ENCODE measurements at places on chromosomes 6 and 20.

- DNase-seq, result no peak
Measured at GRCh38 chr6:70395301-70395672, 18.0 kb upstream of the FAM135A start.

GRCh38 chr20:48544402-48545339 lies 283.1 kb downstream of the PREX1 start:
- no peak for DNase-seq

DNA sequence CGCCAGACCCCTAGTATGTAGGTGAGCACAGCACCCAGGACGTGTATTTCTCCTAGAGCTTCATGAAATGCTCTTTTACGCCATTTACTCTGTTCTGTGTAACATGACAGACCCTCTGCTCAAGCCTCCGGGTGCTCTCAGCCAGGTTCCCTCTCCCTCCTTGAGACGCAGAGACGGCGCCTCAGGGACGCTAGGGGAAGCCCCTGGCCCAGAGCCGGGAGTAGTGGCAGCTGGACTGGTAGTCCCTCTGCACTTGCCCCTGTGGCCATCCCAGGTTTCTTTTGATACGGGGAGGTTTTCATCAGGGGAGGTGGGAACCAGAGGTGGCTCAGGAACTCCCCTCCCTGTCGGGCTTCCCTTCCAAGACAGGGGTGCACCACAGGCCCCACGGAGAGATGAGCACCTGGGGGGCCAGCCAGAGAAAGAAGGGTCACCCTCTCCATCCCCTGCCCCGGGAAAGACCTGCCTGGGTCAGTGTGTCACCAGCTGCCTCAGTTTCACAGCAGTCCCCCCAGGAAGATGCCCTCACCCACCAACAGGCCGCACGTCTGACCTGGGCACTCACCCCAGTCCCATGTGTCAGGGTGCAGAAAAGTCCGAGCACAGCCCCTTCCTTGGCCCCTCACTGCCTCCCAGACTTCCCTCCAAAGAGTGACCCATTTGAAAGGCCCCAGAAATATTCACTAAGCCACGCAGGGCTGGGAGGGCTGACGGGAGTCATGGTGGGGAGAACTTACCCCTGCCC lies 58.1 kb upstream of the AFDN start:
- no peak for DNase-seq

GRCh38 chr20:25082498-25082873 lies 545 bp upstream of the VSX1 start:
- DNase-seq, result no peak

- no peak for DNase-seq
Measured at GRCh38 chr6:120274547-120274946, 925.0 kb upstream of the MAN1A1 start.

- DNase-seq, result no peak
Measured at GRCh38 chr6:46501136-46502089, 10.2 kb upstream of the RCAN2 start.

GRCh38 chr6:26025047-26025893 lies 62.0 kb upstream of the HFE start:
- no peak for DNase-seq

DNA sequence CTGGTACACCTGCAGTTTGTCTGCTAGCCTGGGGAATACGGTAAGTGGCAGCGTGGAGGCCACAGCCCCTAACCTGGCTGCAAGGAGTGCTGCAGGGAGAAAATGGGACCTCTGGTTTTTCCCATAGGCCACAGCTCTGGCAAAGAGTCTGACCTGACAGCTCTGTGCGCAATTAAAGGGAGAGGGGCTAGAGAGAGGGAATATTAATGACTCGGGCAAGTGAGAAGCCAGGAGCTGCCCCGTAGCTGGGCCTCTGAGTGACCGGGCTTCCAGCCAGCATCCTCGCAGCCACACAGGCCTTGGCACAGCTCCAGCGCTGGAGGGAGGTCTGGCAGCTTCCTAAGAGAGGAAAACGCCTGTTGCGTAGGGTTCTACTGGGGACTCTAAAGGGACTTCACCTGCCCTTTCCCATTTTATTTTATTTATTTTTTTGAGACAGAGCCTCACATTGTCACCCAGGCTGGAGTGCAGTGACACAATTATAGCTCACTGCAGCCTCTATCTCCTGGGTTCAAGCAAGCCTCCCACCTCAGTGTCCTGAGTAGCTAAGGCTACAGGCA lies 18.2 kb upstream of the OCSTAMP start:
- DNase-seq, result no peak

- no peak for DNase-seq
Measured at GRCh38 chr20:43190332-43190953, 737 bp upstream of the PTPRT start.

DNA sequence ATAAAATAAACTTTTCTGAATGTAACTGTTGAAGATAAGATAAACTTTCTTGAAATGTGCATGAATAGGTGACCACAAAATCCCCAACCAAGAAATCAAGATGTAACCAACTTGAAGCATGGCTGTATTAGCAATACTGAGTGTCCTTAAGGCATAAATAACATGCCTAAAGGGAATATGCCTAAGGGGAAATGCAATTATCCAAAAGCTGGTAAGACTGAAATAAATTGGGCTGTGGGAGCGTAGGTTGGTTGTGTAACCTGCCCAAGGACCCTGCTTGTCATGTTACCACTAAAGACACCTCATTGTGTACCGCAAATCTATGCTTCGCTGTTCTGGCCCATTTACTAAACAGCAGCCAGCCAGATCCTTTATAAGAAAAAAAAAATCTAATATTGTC lies 200.8 kb upstream of the PDE10A start:
- no peak for DNase-seq

Measured in stimulated activated CD8-positive, alpha-beta memory T cell treated with anti-CD3 and anti-CD28 coated beads, Interleukin-7, amount 100 ng/mL, for 48 hours (primary cell).